CD8-positive, alpha-beta T cell (primary cell): ENCODE measurements at places on chromosomes 1 and 21.

- DNase-seq, result no peak
These were observed 37.5 kb downstream of the C1orf141 start for GRCh38 chr1:67097305-67097704.

- no peak for DNase-seq
These were observed 27.3 kb downstream of the ZBTB8OS start for GRCh38 chr1:32622806-32623681.

DNA sequence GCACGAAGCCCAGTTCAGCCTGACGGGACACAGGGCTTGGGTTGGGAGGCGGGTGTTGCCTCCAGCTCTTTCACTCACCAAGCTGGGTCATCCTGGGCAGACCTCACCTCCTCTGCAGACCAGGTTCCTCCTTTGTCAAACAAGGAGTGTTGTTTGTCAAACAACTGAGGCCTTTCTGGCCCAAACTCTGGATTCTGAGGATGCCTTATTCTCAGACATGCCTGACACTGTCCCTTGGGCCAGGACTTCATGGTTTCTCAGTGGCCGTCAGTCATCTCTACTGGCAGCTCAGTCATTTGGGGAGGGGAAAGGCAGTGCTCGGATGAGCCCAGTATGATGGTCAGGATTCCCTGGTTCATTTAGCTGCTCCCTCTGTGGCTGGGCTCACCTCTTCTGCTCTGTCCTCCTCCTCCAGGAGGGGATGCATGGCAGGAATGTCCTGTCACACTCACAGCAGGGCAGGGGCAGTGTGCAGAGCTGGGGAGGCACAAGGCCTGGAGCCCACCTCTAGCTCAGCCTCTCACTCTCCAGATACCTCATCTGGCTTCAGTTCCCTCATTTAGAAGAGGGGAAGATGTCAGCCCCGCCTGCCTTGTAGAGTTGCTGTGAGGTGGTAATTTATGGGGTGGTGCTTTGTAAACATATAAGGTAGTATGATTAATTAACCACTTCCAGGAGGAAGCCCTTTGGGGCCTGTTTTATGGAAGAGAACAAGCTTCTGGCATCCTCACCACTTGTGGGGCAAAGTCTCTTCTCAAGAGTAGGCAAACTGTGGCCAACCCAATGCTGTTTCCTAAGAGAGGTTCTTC lies 20.6 kb downstream of the SLC2A1 start:
- DNase-seq, result peak; percentile 45

- DNase-seq, result no peak
These were observed 18.8 kb upstream of the GUCA2A start for GRCh38 chr1:42183210-42183956.

DNA sequence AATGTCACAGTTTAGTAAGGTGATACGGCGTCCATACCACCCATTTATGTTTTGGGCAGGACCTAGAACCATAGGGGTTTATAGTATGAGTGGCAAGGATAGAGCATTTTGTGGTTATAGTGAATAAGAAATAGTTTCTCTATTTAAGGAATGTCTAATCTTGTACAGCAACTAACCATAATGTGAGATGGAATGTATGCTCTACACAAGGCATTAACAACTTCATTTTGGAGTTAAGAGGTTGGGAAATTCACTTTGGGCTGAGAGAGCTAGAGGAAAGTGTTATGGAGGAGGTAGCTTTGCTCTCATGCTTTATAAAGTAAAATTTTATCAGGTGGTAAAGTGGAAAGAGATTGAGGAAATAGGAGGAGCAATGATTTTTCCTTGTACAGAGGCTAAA lies 3.0 kb upstream of the MCL1 start:
- no peak for DNase-seq
